ENCODE measurements at places on chromosomes 1 and 21. TPM values are rescaled to one million over a fixed set of nuclear protein-coding genes. Genes with fewer than 3 reads are reported as not detected.

DNA sequence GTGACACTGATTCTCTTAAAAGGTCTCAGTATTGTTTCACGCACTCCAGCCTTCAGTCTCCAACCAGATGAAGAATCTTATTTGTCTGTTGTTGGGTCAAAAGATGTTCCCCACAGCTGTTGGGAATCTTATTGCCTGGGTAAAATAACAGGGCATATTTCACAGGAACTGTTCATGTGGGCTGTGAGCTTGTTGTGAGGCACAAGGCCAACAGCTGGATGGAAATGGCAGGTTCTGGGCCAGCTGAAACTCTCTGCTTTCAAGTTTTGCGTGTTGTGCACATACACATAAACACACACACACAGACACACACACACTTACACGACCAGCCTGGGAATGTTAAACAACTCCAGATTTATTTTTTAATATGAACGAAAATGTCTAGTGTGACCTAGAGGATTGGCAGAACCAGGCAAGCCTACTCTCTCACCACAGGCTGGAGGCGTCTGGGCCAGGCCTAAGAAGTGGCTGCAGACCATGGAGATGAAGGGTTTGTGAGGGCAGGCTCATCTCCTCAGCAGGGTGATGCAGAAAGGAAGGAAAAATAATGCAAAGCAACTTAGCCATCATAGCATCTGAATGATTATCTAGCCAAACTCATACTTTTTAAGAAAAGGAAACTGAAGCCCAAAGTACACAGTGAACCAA, 357.0 kb downstream of the TTLL7 start:
- no peak for DNase-seq

DNA sequence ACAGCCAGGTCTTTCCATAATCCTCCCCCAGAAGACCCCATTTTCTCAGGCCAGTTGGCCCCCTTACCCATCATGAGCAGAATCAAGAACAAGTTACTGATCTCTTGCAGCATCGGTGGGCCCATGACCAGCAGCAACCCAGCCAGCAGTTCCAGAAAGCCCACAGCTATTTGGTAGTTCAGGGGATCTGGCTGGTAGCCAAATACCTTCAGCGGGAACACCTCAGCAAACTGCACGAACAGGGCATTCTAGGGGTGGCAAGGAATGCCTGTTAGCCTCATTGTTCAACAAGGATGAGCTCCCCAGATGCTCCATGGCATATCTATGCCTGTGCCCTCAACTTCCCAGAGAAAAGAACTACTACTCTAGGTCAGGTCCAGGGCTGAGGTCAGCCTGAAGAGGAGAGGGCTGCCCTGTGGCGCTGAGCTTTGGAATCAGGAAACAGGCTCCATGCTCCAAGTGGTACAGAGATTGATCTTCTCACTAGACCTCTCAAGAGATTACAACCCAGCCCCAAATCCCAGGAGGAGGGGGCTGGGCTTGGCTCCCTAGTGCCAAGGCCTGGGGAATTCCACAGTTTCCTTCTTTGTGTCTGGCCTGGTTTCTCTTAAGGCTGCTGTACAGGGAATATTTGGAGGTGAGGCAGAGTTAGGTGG, 1.3 kb downstream of the TMEM35B start:
- no peak for DNase-seq

Gene LDLRAD1
- not detected for total RNA-seq

Gene SAMD13
- under 0.01 TPM for total RNA-seq

Gene DIO1
- not detected for total RNA-seq

Gene RPAP2
- total RNA-seq, result 9.9 TPM
